ENCODE measurements at places on chromosomes 16 and 17.

GRCh38 chr17:1620486-1620885 is 8.1 kb downstream of the SLC43A2 start:
- no peak for DNase-seq

- DNase-seq: no peak
Observed at GRCh38 chr16:11398851-11399250, 53.6 kb downstream of the RMI2 start.

DNA sequence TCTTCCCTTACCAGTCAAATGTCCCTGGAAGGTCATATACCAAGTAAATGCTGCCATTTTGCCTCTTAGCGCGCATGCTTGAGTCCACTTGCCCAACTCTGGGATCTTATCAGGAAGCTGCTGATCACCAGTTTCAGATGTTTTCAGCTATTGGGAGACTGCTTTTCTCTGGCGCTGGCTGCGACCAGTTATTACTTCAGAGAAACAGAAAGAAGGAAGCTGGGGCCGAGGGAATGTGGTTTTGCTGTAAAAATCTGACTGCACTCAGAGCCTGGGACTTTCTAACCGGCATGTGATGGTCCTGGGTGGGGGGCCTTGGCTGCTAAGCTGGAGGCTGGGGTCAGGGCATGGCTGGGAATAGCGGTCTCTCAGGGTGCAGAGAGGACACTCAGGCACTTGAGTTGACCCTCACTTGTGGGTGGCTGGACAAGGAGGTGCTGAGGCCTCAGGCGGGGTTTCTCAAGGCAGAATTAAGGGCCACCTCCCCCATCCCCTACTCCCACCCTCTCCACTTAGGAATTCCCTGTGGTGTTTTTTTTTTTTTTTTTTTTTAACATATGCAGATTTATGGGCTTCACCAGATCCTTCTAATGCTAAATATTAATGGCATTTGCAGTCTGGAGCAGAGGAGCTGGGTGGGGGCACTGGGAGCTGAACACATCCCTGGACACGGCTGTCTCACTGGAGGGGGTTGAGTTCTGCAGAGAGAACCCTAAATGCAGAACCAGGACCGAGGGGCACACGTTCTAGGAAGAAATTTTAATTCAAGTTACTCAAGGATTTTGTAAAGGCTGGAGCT is 145.8 kb downstream of the CYLD start:
- DNase-seq: no peak

GRCh38 chr17:19017804-19018599 is 13.4 kb upstream of the FAM83G start:
- DNase-seq: no peak

- no peak for DNase-seq
Observed at GRCh38 chr17:1108478-1108764, 71.4 kb downstream of the ABR start.

DNA sequence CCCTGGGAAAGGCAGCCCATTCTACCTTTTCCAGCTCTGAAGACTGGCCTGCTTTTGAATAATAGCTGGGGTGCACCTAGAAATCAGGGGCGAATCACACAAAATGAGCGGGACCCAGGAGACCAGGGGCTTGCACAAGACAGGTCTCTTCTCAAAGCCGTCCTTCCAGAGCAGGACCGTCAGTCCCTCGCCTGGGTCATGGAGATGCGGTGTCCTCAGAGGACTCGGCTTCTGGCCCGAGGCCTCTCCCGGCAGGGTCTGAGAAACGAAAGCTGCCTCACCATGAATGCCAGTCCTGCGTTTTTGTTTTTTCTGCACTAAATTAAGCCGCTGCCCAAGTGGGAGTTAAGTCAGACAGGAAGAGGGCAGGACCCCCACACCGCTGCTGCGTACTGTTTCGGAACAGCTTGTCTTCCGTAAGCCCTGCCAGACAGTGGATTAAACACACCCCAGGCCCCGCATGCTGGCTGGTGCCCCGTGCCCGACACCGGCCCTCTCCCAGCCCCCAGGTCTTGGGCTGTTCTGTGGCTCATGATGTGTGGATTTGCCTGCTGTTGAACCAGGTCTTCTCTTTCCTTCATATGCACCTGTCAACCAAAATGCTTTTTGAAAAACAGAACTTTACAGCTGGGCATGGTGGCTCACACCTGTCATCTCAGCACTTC is 142.1 kb upstream of the RPH3AL start:
- no peak for DNase-seq

DNA sequence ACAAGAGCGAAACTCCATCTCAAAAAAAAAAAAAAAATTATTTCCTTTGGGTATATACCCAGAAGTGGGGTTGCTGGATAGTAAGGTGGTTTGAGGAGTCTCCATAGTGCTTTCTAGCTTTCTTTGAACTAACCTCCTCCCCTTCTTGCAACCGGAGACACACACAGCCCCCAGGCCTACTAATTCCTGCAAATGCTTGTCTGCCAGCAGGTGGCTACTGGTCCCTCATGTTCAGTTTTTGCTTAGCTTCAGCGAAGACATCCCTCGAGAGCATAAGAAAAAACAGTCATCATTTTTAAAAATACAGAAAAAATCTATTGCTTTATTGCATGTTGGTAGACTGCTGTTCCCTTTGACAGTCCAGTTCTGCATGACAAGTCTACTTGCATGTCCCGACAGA is 439.0 kb downstream of the UTP18 start:
- no peak for DNase-seq

- peak; percentile 93 for DNase-seq
Observed at GRCh38 chr17:75589012-75589918, 1.7 kb downstream of the MYO15B start.

DNA sequence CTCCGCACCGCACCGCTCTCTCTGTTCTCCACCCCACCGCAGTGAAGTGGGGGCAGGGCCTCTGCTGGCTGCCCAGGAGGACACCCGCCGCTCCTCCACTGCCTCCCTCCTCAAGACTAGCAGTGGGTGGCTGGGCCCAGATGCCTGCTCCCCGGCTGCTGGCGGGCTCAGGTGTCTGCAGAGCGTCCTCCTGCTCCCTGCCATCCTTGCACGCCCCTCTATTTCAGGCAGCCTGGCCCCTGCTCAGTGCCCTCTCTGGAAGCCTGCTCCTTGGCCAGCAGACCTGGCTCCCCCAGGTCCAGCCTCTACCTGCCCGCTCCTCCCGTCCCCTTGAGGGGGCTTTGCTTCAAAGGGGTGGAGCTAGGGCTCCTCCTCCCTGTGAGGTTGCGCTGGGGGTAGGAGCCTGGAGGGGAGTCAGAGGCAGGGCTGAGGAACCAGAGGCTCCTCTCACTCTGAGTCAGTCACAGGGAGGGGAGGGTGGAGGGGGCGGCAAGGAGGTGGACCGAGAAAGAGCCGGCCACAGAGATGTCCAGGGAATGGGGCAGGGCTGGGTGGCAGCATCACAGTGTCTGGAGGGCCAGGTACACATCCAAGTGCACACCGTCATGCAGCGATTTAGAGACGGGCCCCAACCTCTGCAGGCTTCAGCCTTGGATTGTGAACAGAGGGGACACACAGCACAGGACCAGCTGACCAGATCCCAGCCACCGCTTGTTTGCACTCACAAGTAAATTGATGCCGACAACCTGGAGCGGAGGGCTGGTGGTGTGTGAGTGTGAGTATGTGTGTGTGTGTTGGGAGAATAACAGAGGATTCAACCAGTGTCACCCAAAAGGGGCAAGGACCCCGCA is 9.8 kb upstream of the TMEM92 start:
- no peak for DNase-seq

- no peak for DNase-seq
Observed at GRCh38 chr17:28796062-28796461, 46.5 kb downstream of the FAM222B start.

DNA sequence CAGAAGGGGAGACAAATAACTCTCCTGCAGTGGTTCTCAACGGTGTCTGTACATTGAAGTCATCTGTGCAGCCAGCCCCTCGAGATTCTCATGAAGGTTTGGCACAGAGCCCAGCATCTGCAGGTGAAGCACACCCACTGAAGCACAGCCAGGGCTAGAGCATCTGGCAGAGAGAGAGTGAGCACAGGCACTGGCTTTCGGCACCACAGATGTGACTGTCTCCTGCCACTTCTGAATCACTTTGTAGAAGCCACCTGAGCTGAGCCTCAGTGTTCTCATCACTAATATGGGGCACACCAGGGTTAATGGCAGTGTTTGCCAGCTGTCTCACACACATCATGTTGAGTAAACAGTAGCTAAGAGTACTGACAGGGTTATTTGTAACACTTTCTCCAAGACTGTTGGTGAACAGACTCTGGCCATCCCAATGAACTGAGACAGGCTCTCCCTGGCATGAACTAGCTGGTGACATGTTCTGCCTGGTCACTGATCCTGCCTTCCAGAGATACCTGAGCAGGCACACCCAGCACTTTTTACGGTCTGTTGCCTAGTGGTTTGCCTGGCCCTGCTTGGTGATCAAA is 10.9 kb downstream of the HSPB9 start:
- peak; percentile 23 for DNase-seq

DNA sequence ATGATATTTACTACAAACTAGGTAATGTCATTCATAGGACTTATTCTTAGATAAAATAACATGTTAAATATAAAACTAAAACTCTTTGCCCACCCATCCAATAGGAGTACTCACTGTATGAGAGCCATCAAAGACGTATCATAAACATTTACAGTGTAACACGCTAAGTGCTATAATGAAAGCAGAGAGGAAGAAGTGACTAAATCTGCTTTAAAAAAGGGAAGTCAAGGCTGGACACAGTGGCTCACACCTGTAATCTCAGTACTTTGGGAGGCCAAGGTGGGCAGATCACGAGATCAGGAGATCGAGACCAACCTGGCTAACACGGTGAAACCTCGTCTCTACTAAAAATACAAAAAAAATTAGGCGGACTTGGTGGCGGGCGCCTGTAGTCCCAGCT is 32.4 kb downstream of the SPAG9 start:
- DNase-seq: no peak

GRCh38 chr16:11396241-11397048 is 51.2 kb downstream of the RMI2 start:
- DNase-seq: peak; percentile 59

GRCh38 chr16:68460067-68460466 is 11.8 kb upstream of the SMPD3 start:
- no peak for DNase-seq

GRCh38 chr17:76826330-76827068 is 41.7 kb upstream of the MGAT5B start:
- no peak for DNase-seq

- DNase-seq: no peak
Observed at GRCh38 chr17:52235516-52235915, 77.0 kb upstream of the CA10 start.

DNA sequence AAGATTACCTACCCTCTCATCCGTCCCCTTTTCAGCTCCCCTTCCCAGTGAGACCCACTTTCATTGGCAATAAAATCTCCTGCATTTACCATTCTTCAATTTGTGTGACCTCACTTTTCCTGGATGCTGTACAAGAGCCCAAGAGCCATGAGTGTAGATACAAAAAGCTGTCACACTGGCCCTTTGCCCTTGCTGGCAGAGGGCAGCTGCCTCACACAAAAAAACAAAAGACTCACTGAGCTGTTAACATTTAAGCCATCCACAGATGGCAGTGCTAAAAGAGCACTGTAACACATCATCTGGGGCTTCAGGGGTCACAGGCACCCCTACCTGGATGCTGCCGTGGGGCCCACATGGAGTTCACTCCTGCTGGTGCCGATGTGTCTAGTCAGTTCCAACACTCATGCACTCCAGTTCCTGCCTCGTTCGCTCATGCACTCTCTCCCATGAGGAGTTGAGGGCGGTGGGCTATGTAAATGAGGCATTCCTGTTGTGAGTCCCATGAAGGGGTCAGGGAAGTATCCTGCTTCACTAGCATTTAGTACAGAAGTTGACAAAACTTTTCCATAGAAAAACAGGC is 123.1 kb downstream of the CA10 start:
- no peak for DNase-seq

GRCh38 chr16:47143677-47144558 is at the start of gene NETO2:
NETO2 (minus strand) TSS chr16:47143945; CDS start chr16:47143612, 333 bp downstream.
- peak; percentile 47 for DNase-seq

- DNase-seq: peak; percentile 56
Observed at GRCh38 chr17:41326173-41327145, 10.9 kb upstream of the KRTAP17-1 start.

DNA sequence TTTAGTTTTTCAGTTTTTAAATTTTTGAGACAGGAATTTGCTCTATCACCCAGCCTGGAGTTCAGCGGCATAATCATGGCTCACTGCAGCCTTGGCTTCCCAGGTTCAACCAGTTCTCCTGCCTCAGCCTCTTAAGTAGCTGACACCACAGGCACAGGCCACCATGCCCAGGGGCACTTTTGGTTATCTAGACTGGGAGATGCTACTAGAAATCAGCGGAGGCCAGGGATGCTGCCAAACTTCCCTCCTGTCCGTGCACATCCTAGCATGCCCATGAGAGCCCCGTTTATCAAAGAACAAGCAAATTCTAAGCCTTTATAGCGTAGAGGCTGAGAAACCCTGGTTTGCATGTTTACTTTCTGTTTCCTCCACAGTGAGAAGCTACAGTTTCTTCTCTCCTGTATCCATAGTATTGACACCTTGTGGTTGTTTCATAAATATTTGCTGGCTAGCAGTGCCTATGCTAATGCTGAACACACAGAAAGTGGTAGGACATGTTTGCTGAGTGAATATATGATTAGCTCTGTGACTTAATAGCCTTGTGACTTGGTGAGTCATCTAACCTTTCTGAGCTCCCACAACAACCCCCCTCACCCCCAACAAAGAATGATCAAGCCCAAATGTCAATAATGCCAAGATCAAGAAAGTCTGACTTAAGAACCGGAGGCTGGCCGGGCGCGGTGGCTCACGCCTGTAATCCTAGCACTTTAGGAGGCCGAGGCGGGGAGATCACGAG is 39.2 kb upstream of the MAF start:
- DNase-seq: no peak

GRCh38 chr16:51982715-51983680 is 563.9 kb downstream of the TOX3 start:
- DNase-seq: no peak

- DNase-seq: no peak
Observed at GRCh38 chr16:68539711-68540239, 684 bp downstream of the ZFP90 start.

DNA sequence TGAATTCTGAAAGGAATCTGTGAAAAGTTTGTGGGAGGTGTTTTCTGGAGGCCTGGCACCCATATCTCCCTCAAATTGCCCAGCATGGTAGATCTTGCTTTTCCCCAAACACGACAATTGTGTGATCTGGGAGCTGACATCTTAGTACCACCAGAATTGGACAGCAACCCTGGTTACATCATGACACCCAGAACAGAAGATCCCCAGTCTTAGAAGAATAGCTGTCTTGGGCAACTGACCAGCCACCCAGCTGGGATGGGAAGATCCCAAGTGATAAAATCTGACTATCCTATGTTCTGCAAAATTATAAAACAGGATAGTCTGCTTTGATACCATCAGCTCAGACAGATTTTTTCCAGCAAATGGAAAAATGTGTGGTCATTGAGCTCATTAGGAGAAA is 235.3 kb downstream of the CDH13 start:
- DNase-seq: no peak

- DNase-seq: peak; percentile 97
Observed at GRCh38 chr17:4899341-4900230, at the start of gene C17orf107. C17orf107 (plus strand) TSS chr17:4899536; CDS start chr17:4899763, 227 bp downstream.

GRCh38 chr16:11848842-11849241 is 2.5 kb downstream of the RSL1D1 start:
- no peak for DNase-seq

- DNase-seq: no peak
Observed at GRCh38 chr17:21161498-21162393, 35.0 kb downstream of the DHRS7B start.

All from T-cell (primary cell).